ENCODE measurements at places on chromosomes 3 and 15.

DNA sequence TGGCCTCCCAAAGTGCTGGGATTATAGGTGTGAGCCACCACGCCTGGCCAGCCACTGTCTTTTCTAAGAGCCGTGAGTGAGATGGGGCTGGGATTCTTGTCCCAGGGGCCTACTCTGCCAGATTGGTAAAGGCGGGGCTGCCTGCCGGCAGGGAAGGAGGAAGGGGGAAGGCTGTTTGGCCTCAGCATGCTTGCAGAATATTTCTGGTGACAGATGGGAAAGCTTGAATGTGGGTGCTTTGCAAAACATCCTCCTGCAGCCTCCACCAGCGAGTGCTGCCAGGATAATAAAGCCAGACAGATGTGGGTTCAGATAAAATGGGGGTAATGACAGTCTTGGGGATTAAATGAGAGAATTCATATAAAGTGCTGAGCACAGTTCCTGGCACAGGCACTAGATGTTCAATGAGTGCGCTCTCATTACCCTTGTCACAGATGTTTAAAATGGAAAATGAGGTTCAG is 19.8 kb upstream of the ACOX2 start:
- peak; percentile 65 for DNase-seq

- DNase-seq: no peak
Measured at GRCh38 chr3:113002679-113003078, 11.9 kb downstream of the GTPBP8 start.

DNA sequence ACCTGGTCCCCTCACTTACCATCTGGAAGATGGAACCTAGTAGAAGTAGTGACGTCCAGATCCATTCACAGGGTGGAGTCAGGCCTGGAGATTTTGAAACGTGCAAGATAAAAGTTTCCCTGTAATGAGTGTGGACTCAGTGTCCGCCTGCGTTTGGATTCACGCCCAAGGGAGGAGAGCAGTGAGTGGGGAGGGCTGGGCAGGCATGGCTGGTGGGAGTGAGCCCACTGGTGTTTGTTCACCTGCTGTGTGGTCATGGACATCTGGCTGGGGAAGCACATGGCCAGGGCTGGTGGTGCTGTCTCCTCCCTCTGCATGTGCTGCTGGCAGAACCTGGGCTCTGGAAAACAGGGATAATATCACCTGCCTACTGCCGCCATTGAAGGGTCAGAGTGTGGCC is 37.0 kb downstream of the RLBP1 start:
- DNase-seq: no peak

- no peak for DNase-seq
Measured at GRCh38 chr3:142568393-142569017, 10.0 kb downstream of the ATR start.

DNA sequence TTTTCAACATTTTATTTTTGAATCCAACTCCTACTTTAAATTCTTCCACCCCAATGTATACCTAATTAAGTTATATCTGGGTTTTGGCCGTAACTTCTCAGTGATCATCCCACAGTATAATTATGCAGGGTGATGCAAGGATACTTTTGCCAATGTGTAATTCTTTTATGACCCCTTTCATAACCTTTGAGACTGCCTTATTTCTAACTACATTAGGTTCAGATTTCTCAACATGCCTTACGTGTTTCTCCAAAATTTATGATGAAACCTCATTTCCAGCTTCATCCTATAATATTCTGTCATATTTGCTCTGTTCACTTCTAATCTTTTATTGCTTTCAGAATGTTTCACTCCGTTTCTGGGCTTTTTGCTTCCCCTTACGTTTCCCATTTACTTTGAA is 1229.6 kb upstream of the ALCAM start:
- DNase-seq: no peak

GRCh38 chr15:37733628-37734027 is 200.8 kb upstream of the TMCO5A start:
- DNase-seq: no peak

DNA sequence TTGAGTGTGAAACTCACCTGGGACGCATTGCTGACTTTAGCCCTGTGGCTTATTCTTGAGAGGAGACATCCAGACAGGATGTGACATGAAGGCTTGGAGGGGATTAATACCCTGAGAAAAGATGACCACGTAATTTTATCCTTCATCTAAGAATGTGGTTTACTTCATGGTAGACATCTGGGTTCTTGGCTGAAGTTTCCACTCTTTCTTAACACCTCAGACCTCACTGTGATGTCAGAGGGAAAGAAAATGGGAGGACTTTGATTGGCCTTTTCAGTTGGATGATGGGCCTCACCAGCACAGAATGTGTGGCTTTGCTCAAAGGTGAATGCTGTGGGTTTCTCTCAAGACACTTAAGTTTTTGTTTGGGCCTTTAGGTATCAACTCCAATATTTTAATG is 16.5 kb downstream of the GORASP1 start:
- DNase-seq: peak; percentile 24

DNA sequence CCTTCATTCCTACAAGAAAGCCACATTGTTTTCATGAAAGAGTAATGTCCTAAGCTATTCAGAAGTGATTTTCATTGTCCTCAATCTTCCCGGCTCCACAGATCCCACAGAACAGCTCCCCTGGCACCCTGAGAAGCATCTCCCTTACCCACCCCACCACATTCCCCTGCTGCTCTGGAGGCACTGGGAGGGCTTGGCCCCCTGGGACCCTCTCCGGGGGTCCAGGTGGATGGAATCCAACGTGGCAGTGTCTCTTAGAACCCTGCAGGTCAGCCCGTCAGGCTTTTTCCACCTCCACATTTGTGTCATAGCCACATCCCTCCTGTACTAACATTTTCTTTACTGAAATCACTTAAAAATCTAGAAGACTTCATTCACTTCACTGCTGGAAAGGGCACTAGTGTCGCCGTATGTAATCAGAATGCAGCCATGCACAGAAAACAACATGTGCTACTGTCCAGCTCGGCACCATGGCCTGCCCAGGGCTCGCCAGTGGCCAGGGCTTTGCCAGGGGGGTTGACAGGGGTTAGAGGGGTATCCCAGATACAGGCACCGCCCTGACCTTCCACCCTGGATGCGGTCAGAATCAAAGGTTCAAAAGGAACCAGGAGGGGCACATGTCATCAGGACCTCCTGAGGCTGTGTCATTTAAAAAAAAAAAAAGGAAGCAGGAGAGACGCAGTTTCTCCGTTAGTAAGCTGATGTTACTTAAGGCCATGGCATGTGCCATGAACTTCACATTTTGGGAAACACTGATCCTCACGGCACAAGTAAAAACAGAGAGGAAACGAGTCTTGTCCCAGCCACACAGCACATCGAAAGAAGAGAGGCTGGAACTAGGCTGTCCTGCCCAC is 106.3 kb downstream of the LSM3 start:
- no peak for DNase-seq

DNA sequence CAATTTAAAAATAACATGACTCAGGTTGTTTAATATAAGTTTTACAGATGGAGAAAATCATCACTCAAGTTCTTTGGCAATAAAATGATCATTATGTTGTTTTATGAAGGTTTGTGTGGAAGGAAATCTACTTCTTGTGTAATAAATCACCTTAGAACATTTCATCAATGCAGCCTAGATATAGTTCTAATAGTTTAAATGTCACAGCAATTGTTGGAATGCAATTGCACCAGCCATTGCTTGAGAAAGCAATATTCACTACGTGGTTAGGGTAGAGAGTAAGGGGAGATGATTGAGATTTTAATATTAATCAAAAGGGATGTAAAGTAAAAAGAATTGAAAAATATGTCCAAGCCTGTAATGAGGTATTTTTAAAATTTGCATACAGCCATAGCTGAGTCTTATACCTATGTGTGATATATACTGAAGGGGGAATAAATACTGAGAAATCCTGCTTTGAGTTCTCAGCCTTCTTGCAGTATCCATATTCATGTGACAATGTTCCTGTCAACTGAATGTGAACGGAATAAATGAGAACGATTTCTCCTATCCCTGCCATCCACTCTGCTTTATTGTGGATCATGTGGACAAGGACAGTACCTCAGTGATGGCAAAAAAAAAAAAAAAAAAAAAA is 257.9 kb downstream of the OTOL1 start:
- no peak for DNase-seq

GRCh38 chr3:53939813-53940212 is 48.2 kb upstream of the SELENOK start:
- DNase-seq: no peak

GRCh38 chr3:50519471-50520089 is 16.1 kb upstream of the CACNA2D2 start:
- DNase-seq: peak; percentile 25

GRCh38 chr15:23565395-23566070 is at the start of gene MKRN3:
Gene MKRN3 (plus strand): TSS chr15:23565674. CDS start chr15:23565783, 109 bp downstream.
- peak; percentile 79 for DNase-seq

GRCh38 chr3:45145223-45145622 is 955 bp downstream of the CDCP1 start:
- DNase-seq: no peak

- no peak for DNase-seq
Measured at GRCh38 chr15:77834276-77834990, 201.7 kb upstream of the LINGO1 start.

GRCh38 chr3:115341208-115341607 is 194.1 kb upstream of the ZBTB20 start:
- peak; percentile 63 for DNase-seq

- DNase-seq: peak; percentile 53
Measured at GRCh38 chr15:71651750-71652186, 158.6 kb upstream of the NR2E3 start.

- DNase-seq: no peak
Measured at GRCh38 chr3:129016720-129017483, 15.8 kb downstream of the EFCC1 start.

DNA sequence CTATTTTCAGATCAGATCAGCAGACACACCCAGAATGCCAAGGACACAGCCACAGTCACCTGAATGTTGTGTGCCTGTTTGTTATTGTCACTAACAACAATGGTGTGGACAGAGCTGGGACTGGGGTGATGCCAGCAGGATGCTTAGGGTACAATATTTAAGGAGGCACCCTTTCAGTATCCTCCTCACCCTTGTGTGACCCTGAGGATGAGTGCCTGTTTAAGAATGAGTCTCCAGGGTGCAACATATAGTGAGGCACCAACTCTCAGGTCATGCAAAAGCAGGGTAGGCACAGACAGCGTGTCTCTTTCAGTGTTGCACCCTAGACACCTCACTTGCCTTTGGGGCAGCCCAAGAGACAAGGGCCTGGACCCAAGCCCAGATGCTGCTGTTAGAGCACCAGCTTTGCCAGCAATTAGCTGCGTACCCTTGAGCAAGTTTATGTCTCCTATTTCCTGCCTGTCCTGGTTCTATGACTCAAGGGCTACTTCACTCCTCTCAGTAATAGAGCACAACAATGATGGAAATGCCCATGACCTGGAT is 122.6 kb downstream of the AQP9 start:
- DNase-seq: peak; percentile 5

DNA sequence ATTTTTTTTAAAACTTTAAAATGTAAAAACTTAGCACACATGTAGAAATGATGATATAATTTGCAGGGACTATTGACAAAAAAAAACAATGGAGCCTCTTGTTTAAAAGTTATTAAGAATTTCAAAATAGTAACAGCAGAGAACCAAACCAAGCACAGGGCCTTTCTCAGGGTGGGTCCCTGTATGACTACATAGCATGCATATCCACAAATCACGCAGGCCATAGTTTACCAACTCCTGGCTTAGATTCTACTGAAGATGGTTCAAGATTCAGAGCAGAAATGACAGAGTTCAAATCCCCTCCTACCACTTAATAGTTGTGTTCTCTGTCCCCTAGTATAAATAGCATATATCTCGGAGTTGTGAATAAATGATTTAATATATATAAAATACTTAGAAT is 19.0 kb downstream of the ACAP2 start:
- no peak for DNase-seq

GRCh38 chr3:195097331-195098255 is 173.4 kb downstream of the XXYLT1 start:
- DNase-seq: no peak

GRCh38 chr3:187742351-187743171 is 2.7 kb downstream of the BCL6 start:
- DNase-seq: no peak

DNA sequence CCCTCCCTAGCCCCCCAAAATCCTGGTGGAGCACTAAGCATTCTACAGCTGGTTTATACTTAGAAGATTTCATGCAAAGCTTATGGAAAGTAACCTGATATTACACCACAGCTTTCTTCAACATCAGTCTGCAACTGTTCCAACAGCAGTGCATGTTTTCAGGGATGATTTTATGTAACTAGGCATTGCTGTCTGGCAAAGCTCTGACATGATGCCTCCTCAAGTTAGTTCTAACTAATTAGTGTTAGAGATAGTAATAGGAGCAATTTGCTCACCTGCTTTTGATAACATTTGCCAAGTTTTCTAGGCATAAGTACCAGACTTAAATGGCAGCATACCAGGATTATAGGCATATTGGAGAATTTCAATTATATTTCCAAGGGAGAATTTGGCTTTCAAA is 330.3 kb upstream of the SGO1 start:
- peak; percentile 3 for DNase-seq

- no peak for DNase-seq
Measured at GRCh38 chr3:51933471-51934138, 8.1 kb downstream of the RRP9 start.

DNA sequence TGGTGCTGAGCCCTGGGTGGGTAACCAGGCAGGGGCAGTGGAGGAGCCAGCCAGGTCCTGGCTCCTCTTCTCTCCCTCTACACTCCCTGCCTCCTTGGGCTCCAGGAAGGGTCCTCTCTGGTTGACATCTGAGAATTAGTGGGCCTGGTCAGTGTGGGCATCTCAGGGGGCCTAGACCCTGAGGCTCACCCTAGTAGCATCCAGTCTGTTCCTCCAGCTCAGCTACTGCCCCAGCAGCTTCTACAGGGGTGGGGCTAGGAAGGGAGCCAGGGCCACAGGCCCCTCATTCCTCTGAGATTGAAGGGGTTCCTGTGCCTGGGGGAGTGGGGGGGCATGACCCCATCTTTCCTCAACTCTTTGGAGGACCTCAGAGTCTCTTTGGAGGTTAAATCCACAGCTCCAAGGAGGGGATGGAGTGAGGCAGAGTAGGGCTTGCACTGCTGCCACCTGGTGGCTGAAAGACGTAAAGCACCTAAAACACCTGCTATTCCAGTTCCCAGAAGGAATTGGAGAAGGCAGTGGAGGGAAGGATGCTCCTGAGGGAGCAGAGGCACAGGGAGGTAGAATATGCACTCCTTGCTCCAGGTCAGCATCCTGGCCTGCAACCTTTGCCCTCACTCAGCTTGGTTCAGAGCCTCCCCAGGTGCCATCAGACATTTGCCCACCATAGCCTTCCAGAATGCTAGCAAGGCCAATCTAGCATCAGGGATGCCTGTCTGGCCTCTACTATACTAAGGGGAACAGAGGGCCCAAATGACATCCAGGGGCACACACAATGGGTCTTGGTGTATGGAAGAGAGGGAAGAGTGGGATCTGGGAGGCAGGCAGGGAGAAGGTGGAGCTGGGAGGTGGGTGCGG is 25.1 kb downstream of the C3orf18 start:
- DNase-seq: peak; percentile 46
